ENCODE measurements at places on chromosomes 2 and 18.

- DNase-seq = no peak
Measured at GRCh38 chr18:59575995-59576394, 121.2 kb downstream of the CCBE1 start.

GRCh38 chr18:66867653-66868052 is 263.8 kb upstream of the CDH19 start:
- no peak for DNase-seq

DNA sequence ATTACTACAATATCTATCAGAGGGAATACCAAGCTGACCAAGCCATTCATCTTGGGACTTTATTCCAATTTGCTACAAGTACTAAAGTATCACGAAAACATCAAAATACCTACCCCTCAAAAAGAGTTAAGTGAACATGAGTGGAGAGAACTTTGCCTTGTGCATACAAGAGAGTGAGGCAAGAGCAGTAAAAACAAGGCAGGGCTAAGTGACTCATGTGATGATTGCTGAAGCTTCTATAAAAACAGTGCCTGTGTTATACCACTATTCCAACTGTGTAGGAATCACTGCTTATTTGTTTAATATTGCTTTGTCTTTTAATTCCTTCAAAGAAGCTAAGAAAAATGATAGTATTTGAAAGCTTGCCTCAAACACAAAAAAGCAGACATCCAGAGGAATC is 61.2 kb downstream of the FARSB start:
- DNase-seq = no peak

DNA sequence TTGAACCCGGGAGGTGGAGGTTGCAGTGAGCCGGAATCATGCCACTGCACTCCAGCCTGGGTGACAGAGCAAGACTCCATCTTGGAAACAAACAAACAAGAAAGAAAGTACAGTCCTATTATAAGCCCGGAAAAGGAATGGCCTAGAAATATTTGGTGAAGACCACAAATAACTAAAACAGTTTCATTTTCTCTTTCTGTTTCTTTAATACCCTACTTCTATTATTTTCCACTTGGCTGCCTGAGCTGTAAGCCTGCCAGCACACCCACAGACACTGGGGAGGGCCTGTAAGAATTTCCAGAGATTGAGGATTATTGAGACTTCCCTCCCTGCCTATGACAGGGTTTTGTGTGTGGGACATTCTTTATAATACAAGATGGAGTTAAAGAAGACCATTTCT is 188.0 kb upstream of the DCC start:
- no peak for DNase-seq

- DNase-seq = no peak
Measured at GRCh38 chr18:8045160-8045883, 478.2 kb downstream of the PTPRM start.

All from NT2/D1 (cell line).